Activated T-helper 2 cell treated with anti-CD3 and anti-CD28 coated beads, Interferon-gamma antibody, Interleukin-2, Interleukin-4, amounts not matched to agents 10 μg/mL and 5 μg/mL and 100 μg/mL, durations not matched to agents 14 hours and 24 hours and 36 hours (primary cell): ENCODE measurements at places on chromosomes 4 and X.

DNA sequence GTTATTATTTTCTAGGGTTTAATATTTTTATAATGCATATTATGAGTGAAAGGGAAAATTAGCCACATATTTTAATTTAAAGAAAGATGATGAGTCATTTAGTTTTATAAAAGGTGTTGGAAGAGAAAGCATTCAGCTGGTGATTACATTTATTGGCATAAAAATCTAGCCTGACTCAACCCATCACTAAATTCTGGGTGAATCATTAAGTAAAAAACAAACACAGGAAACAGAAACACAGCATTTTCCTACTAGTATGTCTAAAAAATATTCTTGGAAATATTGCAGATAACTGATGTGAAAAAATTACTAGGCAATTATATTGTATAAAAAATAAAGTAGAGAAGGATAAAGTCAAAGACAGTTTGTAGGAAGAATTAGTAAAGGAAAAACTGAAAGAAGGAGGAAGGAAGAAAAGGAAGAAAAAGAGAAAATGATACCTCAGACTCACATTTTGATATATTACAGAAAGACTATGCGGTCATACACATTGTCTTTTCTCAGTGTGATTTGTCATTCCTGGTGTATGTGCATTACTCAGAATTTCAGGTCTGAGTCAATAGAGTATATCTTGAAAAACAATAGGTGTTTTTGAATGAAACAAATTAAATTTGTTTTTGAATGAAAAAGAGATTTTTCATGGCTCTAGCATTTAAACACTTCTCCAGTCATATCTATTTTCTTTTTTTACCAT, 48.0 kb upstream of the SPOCK3 start:
- H3K27ac ChIP-seq, result no peak overlapping the region
- H3K4me1 ChIP-seq, result no peaks in the 10 kb centered on the region
- H3K36me3 ChIP-seq, result no peaks in the 10 kb centered on the region

- no peaks in the 10 kb centered on the region for H3K4me1 ChIP-seq
- no peaks in the 10 kb centered on the region for H3K27me3 ChIP-seq
- H3K4me3 ChIP-seq, result no peak overlapping the region
- H3K27ac ChIP-seq, result no peak overlapping the region
- DNase-seq, result no peak
Measured at GRCh38 chrX:147565237-147565636, 346.5 kb upstream of the FMR1 start.

- H3K36me3 ChIP-seq, result peaks cover 7% of the 10 kb centered on the region
- H3K27me3 ChIP-seq, result no peaks in the 10 kb centered on the region
- H3K4me1 ChIP-seq, result peaks cover 4% of the 10 kb centered on the region
- H3K27ac ChIP-seq, result no peak overlapping the region
- no peak for DNase-seq
Measured at GRCh38 chr4:1029529-1029928, 18.1 kb downstream of the FGFRL1 start.

GRCh38 chr4:75679876-75680575, 6.8 kb upstream of the G3BP2 start:
- no peak overlapping the region for H3K27ac ChIP-seq
- DNase-seq, result no peak
- H3K36me3 ChIP-seq, result no peaks in the 10 kb centered on the region
- peaks cover 18% of the 10 kb centered on the region for H3K4me1 ChIP-seq
- no peak overlapping the region for H3K4me3 ChIP-seq

- H3K27me3 ChIP-seq, result no peaks in the 10 kb centered on the region
- H3K4me1 ChIP-seq, result peaks cover 5% of the 10 kb centered on the region
- no peaks in the 10 kb centered on the region for H3K36me3 ChIP-seq
- no peak overlapping the region for H3K27ac ChIP-seq
- DNase-seq, result no peak
- H3K4me3 ChIP-seq, result no peak overlapping the region
Measured at GRCh38 chrX:152989292-152989658, 4.6 kb downstream of the PNMA5 start.

DNA sequence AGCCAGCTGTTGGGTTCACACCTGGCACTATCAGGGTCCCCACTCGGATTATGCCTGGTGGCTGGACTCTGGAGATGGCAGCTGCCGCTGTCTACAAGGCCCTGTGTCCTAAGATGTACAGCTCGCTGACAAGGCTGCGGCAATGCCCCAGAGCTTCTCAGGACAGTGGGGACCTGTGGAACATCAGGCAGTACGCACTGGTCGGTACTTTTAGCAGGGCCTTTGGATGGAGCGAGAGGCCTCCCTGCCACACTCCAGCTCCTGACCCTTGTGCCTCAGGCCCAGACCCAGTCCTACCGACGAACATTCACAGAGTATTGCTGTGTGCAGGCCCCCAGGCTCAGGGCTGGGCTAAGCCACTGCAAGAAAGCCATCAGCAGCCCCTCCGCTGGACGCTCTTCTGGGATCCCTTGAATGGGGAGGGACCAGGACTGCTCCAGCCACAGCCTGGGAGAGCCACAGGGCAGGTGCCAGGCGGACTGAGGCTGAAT, 45.7 kb upstream of the HMX1 start:
- H3K27me3 ChIP-seq, result no peaks in the 10 kb centered on the region
- no peaks in the 10 kb centered on the region for H3K4me1 ChIP-seq
- no peak overlapping the region for H3K27ac ChIP-seq
- H3K4me3 ChIP-seq, result no peak overlapping the region
- no peaks in the 10 kb centered on the region for H3K36me3 ChIP-seq

DNA sequence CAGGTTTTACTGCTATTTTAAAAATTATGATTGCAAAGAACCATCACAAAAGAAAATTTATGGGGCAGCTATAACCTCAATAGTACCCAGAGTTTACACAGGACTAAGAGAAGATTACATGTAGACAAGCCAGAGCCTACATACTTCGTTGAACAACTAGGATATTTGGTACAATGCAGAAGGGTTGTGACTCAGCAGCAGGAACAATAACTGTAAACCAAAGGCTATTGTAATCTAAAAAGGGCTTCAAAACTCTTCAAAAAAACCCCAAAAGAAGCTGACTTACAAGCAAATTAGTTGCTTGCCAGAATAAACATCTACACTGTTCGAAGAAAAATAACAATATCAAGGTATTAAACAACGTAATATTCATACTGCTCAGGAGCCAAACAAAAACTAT, 618.0 kb downstream of the STPG2 start:
- no peaks in the 10 kb centered on the region for H3K27me3 ChIP-seq
- DNase-seq, result no peak
- no peak overlapping the region for H3K4me3 ChIP-seq
- no peaks in the 10 kb centered on the region for H3K36me3 ChIP-seq
- H3K4me1 ChIP-seq, result no peaks in the 10 kb centered on the region

GRCh38 chr4:88035292-88035691, 27.9 kb downstream of the PKD2 start:
- peaks cover 48% of the 10 kb centered on the region for H3K36me3 ChIP-seq
- H3K4me3 ChIP-seq, result no peak overlapping the region
- DNase-seq, result no peak

GRCh38 chr4:126137782-126138170, 823.0 kb downstream of the FAT4 start:
- no peak overlapping the region for H3K27ac ChIP-seq
- DNase-seq, result no peak
- H3K4me1 ChIP-seq, result no peaks in the 10 kb centered on the region
- no peaks in the 10 kb centered on the region for H3K36me3 ChIP-seq
- no peaks in the 10 kb centered on the region for H3K27me3 ChIP-seq
- H3K4me3 ChIP-seq, result no peak overlapping the region

GRCh38 chr4:16082426-16083240, 1.2 kb downstream of the PROM1 start:
- peak overlapping the region; percentile 30 for H3K4me3 ChIP-seq
- no peak for DNase-seq
- peaks cover 70% of the 10 kb centered on the region for H3K27me3 ChIP-seq
- H3K27ac ChIP-seq, result no peak overlapping the region
- peaks cover 12% of the 10 kb centered on the region for H3K36me3 ChIP-seq
- H3K4me1 ChIP-seq, result peaks cover 17% of the 10 kb centered on the region

DNA sequence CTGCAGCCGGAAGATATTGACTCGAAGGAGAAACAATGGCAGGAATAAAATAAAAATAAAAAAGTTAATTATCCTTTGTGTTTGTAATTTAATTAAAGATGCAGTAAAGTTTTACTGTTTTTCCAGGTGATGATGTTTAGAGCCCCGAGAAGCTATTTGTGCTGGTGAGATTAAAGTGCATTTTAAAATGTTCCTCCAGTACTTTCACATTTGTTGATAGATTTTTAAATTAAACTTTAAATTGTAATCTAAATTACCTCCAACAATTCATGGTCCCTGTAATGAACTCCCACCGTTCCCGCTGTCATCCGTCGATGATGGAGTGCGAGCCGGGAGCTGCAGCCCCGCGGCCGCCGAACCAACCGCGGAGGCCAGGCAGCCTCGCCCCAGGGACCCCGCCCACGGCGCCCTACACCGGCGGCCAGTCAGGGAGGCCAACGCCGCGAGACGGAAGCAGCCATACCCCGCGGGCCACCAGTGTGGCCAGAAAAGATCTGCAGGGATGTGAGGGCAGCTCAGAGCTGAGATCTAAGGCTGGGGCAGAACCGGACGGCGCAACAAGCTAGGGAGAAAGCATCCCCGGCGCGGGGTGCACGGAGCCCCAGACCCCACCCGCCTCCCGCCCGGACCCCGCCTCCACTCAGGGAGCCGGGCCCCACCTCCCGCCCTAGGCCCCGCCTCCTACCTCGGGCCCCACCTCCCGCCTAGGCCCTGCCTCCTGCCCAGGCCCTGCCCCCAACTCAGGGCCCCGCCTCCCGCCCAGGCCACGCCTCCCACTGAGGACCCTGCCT, 104.0 kb downstream of the FAM53A start:
- H3K27ac ChIP-seq, result peak overlapping the region; percentile 68
- H3K4me3 ChIP-seq, result peak overlapping the region; percentile 67
- peaks cover 2% of the 10 kb centered on the region for H3K4me1 ChIP-seq
- peak; percentile 82 for DNase-seq
- H3K27me3 ChIP-seq, result no peaks in the 10 kb centered on the region
- no peaks in the 10 kb centered on the region for H3K36me3 ChIP-seq

DNA sequence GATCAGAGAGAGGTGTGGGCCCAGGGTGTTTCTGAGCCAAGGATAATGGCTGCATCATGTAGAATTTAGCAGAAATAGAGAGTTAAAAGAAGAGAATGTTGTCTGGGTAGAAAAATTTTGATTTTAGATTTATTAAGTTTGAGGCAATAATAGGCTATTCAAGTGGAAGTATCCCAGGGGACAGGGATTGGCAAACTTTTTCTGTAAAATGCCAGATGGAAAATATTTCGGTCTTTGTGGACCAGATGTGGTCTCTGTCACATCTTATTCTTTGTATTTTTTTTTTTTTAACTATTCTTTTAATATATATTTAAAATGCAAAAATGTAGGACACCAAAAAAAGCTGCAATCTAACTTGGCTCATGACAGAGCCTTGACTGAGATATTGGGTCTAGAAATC, 33.1 kb downstream of the IL15 start:
- DNase-seq, result no peak
- no peaks in the 10 kb centered on the region for H3K27me3 ChIP-seq

DNA sequence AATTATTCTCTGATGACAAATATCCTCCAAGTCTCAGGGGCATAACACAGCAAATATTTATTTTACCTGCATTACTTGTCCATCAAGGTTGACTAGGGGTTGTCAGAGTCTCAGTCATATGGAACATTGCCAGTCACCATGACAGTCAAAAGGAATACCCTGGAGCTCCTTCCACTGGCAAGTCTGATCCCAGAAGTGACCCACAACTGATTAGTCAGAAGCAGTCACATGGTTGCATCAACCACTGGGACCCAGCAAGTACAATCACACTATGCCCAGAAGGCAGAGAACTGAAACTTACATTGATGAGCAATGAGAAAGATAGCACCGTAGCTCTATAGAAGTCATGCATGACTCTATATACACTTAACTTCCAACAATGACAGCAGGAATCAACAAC, 41.9 kb upstream of the SOD3 start:
- DNase-seq, result no peak
- no peaks in the 10 kb centered on the region for H3K4me1 ChIP-seq
- H3K36me3 ChIP-seq, result no peaks in the 10 kb centered on the region
- H3K27me3 ChIP-seq, result no peaks in the 10 kb centered on the region
- H3K27ac ChIP-seq, result no peak overlapping the region
- no peak overlapping the region for H3K4me3 ChIP-seq

- H3K4me3 ChIP-seq, result no peak overlapping the region
- no peak overlapping the region for H3K27ac ChIP-seq
- H3K36me3 ChIP-seq, result no peaks in the 10 kb centered on the region
- H3K4me1 ChIP-seq, result no peaks in the 10 kb centered on the region
- no peak for DNase-seq
Measured at GRCh38 chr4:83708500-83709175, 172.7 kb downstream of the GPAT3 start.

DNA sequence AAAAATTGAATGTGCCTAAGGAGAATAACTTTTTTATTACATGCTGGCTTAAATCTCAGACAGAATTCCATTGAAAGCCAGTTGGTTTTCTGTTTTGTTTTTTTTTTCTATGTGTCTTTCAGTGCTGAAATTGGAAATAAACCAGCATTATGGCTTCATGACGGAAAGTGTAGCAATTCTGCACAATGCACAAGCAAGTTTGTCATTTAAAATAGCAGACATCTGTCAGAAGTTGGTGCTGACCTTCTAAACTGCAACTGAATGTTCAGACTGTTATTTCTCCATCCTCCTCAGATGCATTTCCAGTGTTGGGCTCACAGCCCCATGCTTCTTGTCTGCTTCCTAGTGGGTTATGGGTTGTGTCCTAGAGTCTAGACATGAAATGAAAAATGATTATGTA, 107.2 kb upstream of the LIMCH1 start:
- no peak overlapping the region for H3K4me3 ChIP-seq
- no peaks in the 10 kb centered on the region for H3K4me1 ChIP-seq
- no peak overlapping the region for H3K27ac ChIP-seq
- no peaks in the 10 kb centered on the region for H3K36me3 ChIP-seq
- DNase-seq, result no peak

DNA sequence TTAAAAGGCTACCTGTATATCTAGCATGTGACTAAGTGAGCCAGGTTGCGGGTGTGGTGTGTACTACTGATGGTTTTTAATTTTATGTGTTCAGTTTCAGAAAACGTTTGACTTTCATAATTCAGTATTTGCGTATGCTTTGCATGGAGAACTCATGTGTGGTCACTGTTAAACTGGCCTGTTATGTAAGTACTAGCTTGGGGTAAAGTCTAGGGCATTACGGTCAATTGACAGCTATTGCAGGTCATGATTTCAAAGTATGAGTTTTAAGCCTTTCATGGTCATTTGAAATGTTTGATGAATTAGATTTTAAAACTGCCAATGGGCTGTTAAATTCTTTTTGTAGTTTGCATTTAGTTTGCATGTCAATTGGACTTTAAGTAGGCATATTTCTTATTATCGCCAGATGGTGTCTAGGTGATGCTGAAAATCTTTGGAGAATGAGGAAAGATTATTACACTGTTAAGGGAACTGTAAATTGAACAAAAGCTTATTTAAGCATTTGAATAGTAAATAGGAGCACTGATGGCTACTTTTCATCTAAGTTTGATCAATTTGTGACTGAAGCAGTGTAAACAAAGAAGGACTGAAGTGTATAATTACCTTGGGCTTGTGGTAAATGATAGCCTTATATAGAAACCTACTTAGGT, 563.4 kb downstream of the DACH2 start:
- no peaks in the 10 kb centered on the region for H3K36me3 ChIP-seq
- no peak overlapping the region for H3K27ac ChIP-seq
- no peak for DNase-seq
- no peak overlapping the region for H3K4me3 ChIP-seq
- H3K27me3 ChIP-seq, result no peaks in the 10 kb centered on the region
